ENCODE measurements at places on chromosomes 1 and 21. TPM values are rescaled to one million over a fixed set of nuclear protein-coding genes. Genes with fewer than 3 reads are reported as not detected.

The HSPG2 gene
- total RNA-seq = 164 TPM

The OLFML3 gene
- total RNA-seq = 8.3 TPM

The SMCP gene
- not detected for total RNA-seq

The MIER1 gene
- 30.9 TPM for total RNA-seq

The ZYG11A gene
- not detected for total RNA-seq

The WDR64 gene
- total RNA-seq = not detected

The RGS16 gene
- 2.8 TPM for total RNA-seq

The TMEM125 gene
- 10.0 TPM for total RNA-seq

The FCRL6 gene
- total RNA-seq = not detected

DNA sequence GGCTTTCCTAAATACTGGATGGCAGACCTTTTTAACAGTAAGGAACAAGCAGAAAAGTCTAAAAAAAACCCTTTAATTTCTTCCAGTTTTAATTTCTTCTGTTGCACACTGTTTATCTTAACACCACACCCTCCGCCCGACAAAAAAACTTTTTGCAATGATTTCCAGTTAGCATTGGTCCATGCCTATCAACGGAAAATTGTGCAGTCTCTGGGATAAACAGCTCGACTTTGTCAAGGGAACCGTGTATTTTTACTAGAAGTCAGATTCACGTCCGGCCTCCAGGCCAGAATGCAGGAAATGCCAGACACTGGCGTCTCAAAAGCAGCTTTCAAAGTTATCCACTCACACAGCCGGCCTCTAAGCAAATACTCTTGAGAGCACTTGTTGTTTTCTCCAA is 378 bp upstream of the NUP210L start:
- no peak for DNase-seq

DNA sequence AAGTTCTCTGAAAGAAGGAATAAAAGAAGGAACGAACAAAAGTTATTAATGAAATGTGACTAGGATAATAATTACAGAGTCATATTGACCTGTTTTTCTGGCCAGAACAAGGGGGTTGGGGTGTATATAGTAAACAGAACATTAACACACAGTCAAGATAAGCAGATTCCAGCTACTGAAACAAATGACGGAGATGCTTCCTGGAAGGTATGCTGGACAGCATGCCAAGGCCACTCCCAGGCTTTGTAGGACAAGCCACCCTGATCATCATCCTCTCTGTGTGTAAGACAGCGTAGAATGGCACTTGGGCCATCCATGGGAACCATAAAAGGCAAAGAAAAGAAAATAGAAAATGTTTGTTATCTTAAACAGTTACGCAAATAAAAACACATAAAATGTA is 120.7 kb downstream of the TGFBR3 start:
- DNase-seq = no peak

- no peak for DNase-seq
Measured at GRCh38 chr1:178223289-178223688, 129.4 kb downstream of the RASAL2 start.

- no peak for DNase-seq
Measured at GRCh38 chr21:27292783-27293182, 325.9 kb upstream of the ADAMTS5 start.

DNA sequence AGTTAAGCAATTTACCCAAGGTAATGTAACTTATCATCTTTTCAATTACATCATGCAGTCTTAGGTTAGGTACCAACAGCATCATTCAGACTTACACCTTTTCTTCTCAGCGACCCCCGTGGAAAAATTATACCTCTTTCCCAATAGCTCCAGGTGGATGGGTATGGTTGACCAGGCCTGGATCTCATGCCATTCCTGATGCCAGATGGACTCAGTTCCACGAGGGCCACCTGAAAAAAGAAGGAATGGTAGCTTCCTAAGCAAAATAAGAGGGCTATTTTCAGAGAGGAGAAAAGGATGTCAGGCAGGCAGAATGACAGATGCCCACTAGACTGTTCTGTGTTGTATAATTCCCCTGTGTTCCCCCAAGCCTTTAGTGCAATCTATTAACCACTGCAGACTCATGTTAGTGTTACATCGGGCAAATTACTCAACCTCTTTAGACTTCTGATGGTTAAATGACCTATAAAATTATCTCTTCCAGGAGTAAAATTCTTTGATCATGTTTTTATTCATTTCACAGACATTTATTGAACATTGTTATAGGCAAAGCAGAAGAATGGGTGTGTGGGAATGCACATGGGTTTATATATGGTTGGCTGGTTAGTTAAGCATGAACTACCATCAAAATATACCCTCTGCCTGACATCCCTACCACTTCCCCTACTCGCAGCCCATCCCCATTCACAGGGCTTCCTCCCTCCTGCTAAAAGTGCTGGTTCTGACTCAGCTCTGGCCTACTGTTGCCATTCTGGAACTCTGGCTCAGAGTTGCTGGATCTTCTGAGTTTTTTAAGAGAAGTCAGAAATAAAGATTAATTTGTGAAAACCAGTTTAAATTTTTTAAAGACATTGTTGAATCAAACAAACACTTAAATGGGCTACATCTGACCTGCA is 10.6 kb upstream of the MYSM1 start:
- no peak for DNase-seq

DNA sequence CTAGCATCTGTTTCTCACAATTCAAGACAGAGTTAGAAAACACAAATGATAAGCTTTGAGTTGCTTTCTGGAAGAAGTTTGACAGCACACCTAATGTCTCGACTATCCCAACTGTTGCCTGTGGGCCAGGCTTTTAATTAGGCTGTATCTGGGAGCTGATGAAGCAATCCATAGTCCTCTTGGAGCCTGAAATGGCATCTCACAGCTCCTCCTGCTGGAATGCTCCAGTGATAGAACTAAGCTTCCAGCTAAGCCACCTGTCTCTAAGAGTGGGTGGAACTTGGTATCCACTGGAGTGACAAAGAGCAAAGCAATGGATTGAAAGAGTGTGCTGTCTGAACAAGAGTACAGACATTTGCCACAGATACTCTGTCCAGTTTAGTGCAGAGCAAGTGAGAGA is 605.3 kb upstream of the NR5A2 start:
- no peak for DNase-seq

DNA sequence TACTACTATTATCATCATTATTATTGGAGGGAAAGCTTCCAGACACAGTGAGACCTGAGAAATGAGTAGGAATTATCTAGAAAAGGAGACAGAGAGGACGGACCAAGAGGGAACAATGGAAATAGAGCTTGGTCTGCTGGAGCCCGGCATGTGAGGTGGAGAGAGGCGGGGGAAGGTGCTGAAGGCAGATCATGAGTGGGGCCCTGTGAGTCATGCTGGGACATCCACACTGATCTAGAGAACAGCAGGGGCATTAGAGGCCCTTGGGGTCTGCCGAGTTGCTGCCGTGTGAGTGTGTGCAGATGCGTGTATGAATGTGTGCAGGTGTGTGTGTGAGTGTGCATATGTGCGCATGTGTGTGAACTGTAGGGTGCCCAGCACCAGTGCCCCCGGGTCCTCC is 65.7 kb downstream of the TMCO4 start:
- no peak for DNase-seq

DNA sequence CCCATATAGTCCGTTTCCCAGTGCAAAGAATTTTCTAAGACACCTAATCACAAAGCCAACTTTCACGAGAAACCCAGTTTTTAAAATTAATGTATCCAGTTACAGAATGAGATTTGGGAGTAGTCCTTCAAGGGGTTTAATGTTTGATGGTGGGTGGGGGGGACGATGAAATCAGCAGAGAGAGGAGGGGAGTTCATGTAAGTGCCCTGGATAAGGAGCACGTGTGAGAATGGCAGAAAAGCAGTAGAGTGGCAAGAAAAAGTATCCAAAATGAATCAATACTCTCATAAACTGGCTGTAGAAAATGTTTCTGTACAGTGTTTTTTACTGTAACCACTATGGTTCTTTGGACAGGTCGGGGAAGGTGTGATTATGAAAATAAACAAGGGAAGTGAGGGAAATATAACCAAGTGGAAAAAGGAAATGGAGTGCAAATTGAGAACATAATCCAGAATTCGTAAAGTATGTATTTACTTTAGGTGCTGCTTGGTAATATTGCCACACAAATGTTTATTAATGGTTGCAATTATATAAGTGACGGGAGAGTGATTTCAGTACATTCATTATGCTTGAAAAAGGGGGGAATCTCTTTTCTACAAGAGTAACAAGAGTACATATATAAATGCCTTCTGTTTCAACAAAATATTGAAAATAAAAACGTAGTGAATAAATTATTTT is 118.7 kb upstream of the RRP15 start:
- DNase-seq = no peak

DNA sequence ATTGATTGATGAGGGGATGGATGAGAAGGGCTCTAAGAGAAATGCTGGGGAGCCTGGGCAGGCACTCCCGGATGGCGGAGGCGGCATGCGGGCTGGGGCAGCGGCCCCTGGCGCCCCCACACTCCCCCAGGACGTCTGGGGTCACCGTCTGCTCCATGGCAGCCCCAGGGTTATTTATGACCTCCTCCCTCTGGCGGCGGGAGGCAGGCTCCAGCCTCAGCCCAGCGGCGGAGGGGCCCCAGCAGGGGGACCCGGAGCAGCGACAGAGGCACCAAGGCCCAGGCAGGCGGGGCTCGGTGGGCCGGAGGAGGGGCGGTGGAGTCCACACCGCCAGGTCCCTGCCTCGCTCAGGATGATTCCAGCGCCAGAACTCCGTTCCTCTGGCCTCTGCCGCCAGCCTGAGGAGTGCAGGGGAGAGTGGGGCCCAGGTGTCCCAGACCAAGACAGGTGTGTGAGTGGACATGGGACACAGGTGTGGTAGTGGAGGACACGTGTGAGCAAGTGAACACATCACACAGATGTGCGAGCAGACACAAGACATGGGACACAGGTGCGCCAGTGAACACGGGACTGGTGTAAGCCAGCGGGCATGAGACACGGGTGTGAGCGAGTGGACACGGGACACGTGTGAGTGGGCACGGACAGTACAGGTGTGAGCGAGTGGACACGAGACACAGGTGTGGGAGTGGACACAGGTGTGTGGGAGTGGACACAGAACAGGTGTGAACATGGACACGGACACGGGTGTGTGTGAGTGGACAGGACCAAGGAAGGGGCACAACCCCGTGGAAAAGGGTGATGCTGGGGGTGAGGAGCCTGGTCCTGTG is 2.5 kb upstream of the SAMD11 start:
- DNase-seq = no peak

DNA sequence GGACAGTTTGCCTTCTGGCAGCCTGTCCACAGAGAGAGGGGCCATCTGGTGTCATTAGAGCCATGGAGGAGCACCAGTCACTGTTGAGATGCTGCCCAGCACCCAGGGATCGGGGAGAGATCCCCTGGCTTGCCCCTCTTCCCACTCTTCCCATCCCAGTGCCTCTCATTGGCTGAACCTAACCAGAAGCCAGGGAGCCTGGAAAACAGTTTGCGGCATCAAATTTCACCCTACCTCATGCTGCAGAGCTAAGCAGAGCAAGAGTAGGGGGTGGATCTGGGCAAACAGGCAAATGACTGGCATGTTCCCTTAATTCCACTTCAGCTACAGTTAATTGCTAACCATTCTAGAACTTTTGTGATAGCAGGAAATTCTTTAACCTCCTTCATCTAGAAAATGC is 19.1 kb downstream of the TRAF5 start:
- no peak for DNase-seq

DNA sequence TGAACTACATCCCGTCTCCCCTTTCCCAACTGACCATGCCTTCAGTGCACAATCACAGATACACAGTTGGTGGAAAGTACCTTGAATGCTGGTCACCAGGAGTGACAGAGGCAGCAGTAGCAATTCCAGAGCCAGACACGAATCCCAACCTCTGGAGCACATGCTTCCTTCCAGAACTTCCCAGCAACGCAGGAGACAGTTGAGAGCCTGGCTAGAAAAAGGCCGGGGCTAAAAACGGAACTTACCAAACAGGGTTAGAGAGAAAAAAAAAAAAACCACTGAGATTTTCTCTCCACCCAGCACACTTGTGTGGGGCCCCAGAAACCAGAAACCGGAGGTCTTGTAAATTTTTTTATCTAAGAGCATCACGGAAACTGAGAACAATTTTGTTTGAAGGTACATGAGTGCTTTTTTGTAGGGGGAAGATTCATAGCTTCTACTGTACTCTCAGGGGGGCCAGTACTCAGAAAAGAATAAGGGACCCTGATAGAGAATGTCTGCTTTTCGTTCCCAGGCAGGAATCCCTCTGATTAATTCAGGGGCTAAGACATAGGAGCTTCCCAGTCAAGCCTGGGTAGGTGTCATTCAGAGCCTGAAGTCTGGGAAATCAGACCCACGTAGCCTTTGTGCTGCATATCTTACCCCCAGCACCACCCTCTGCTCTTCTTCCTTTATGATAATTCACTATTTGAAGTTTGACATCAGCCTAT is at the start of gene CD48:
TSS of gene CD48 (minus strand) at position 221 of the 710 bp plus-strand sequence. CDS start at position 162, 59 bp downstream.
- DNase-seq = no peak

- DNase-seq = no peak
Measured at GRCh38 chr1:2151252-2151651, 43.3 kb downstream of the FAAP20 start.

- no peak for DNase-seq
Measured at GRCh38 chr1:233627823-233628222, 13.9 kb downstream of the KCNK1 start.

DNA sequence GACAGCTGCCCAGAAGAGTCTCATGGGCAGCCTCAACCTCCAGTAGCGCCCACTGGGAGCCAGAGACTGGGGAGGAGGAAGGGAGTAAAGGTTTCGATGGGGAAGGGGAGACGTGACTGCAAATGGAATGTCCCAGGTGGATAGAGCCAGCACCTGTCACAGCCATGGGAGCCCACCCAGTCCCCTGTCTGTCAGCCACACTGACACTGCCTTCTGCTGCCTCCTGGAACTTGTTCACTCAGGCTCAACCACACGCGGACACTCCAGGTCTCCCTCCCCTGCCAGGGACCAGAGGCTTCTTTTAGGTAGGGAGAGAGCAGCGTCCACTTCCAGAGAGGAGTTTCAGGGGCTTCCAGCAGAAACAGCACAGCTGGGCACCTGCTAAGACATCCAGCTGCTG is 346.3 kb downstream of the NPHP4 start:
- peak; percentile 40 for DNase-seq

DNA sequence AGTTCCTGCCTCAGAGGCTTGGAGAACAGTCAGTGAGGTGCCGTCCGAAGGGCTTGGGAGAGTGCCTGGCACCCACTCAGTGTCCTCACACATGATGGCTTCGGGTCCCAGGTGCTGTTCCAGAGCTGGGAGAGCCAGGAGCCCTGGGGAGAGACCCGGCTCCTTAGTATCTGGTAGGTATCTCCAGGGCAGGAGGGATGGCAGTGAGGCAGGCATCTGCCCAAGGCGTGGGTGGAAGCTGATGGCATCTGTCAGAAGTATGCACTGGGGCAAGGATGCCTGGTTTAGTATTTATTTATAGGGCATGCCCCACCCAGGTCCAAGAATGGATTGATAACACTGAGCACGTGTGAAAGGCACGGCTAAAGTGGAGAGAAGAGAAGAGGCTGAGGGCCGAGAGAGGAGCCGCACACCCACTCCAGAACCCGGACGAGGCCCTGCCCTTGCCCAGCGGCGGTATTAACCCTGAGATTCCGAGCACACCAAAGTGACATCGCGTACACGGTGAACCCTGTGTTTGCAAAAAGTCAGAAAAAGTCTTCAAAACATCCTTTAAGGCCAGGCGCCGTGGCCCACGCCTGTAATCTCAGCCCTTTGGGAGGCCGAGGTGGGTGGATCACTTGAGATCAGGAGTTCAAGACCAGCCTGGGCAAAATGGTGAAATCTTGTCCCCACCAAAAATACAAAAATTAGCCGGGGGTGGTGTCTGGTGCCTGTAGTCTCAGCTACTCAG is 2.4 kb downstream of the TP73 start:
- no peak for DNase-seq
